ENCODE measurements at places on chromosomes 1 and 21.

- DNase-seq, result no peak
Measured at GRCh38 chr1:1060281-1061000, 13.7 kb downstream of the RNF223 start.

- no peak for DNase-seq
Measured at GRCh38 chr1:84736944-84737343, 46.7 kb upstream of the SSX2IP start.

DNA sequence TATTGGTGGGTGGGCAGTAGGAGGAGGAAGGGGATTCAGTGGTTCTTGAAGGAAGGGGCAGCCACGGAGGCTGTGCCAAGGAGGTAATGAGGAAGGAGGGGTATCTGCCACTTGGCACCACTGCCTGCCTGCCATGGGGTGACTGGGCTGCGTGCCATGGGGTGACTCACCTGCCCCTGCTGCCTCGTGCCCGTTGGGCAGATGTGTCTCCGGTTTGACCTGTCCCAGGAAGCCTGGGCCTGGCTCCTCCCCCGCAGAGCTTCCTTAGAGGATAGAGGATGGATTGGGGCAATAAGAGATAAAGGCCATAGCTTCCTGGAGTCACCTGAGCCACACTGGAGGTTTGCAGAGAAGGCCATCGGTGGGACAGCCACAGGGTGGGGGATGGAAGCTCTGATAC lies 1.7 kb downstream of the PADI3 start:
- no peak for DNase-seq

DNA sequence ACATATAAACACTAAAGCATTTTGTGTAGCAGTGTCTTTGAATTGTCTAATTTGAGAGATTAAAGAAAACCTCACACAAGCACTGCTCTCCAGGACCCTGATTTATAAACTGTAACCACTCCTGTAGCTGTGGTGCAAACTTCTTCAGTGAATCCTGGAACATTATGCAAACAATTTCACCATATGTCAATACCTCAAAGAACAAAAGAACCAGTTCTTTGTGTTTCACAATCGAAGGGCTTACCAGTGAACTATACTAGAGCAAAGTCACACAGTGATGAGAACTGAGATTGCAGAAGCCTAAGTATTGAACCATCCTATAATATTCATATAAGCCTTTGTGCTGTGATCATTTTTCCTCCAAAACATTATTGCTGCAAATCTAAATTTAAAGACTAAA lies 21.5 kb downstream of the DPH5 start:
- no peak for DNase-seq

DNA sequence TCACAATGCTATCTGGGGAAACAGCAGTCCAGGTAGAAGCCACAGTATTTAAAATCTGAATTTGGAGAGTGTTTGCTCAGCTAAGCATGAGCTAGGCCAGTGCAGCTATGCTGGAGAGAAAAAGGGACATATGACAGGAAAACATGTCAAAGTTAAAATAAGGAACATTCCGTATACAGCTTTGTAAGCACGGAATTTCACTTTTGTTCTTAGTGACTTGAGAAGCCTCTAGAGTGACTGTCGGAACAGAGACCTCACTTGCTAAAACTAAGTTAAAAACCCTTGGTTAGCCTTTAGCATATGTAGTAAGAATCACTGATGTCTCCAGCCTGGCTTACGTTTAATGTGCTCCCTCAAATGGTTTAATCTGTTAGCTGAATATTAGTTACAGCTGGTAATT lies 661.7 kb downstream of the KCNT2 start:
- no peak for DNase-seq

GRCh38 chr1:8211883-8212579 lies 105.9 kb upstream of the SLC45A1 start:
- no peak for DNase-seq

GRCh38 chr1:28893403-28894102 lies 20.8 kb upstream of the EPB41 start:
- DNase-seq, result no peak

DNA sequence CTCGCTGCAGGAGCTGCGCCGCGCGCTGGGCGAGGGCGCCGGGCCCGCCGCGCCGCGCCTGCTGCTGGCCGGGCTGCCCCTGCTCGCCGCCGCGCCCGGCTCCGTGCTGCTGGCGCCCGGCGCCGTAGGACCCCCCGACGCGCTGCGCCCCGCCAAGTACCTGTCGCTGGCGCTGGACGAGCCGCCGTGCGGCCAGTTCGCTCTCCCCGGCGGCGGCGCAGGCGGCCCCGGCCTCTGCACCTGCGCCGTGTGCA lies 730 bp downstream of the OLIG1 start:
- DNase-seq, result no peak

DNA sequence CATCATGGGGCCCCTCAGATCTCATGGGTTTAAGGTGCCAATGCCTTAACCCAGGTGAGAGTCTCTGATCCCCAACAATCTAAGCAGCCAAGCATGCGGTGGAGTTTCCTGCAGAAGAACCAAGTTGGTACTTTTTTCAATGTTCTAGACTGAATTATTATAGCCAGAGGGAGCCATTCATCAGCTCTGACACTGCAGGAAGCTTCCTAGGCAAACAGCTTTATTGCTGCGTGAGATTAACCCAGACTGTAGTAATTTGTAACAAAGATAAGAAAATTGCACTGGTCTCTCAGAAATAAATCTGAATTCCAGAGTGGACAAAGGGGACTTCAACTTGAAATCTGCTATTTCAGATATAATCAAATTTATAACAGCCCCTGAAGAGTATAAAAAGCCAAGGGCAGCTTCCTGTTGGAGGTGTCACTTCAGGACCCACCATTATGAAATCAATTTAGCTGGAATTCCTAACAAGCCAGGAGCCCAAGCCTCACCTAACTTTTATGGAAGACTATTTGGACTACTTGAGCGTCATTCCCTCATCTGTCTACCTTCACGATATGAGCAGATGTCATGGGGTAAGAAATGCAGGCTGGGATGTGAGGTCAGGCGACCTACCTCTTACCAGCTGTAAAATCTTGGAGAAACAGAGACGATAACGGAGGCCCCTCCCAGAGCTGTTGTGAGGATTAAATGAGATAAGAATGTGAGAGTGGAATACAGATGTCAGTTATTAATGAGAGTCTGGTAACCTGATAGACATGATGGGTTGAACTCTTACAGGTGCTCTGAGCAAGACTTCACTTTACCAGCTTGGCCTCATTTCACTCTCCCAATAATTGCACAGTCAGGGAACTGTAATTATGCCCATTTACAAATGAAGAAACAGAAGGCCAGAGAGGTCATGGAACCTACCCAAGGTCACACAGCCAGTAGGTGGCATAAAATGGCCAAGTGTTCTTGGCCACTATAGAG lies 135.1 kb downstream of the RRAGC start:
- DNase-seq, result no peak

GRCh38 chr1:87720561-87720960 lies 391.9 kb downstream of the LMO4 start:
- no peak for DNase-seq

DNA sequence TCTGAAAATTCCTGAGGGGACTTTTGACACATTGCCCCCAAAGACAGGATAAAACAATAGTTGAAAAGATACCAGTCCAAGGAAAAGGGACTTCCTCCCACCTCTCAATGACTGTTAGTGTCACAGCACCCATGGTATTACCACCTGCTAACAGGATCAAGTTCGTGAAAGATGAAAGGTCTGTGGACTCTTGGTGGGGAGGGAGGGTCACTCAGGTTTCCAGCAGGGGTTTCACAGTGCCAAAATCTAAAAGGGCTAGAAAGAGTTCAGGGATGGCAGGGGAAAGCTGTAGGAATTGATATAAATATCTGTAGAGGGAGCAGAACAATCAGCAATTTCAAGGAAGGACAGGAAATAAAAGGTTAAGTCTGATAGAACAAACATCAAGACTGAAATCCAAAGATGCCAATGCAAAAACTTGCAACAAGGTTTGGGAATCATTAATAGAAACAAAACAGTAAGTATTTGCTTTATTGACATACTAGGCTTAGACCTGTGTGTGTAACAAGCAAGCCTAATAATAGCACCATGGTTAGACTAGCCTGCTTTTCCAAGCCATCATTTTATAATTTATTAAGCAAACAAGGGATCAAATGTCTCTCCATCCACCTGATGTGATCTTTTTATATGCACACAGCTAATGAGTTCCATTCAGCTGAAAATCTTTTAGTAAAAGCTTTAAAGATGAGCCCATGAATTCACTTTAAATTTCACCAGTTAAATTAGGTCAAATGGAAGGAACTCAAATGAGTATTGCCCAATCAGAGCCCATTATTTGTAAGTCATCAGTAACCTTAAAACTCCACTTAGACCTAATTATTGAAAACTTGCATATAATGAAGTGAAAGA lies 3.7 kb downstream of the MCL1 start:
- no peak for DNase-seq

- DNase-seq, result no peak
Measured at GRCh38 chr1:82907313-82907712, 1091.6 kb downstream of the TTLL7 start.

DNA sequence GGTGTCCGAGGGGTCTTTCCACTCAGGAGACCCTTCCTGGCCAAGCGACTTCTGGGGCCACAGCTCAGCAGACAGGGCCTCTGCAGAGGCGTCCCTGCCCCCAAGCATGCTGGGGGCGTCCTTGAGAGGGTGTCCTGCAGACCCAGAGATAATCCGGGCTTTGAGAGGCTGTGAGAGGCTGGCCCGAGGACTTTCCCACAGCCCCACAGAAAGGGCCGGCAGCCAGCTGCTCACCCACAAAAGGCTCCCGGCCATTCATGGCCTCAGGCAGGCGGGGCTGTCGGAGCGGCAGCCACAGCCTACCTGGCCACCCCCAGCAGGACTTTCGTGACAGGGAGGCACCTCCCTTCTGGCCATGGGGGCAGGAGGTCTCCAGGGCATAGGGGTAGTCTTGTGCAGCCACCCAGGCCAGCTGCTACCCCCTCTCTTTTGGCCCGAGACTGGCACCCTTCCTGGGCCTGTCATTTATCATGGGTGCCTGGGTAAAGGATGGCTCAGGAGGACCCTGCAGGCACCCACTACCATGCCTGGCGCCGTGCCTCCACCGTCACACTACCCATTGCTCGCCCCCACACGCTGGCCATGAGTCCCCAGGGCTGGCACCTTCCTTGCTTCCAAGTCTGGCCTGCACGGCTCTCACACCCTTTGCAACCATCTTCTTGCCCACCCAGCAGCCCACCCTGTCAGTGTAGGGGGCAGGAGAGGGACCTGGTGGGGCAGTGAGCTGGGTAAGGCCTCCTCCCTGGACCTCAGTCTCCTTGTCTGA lies 11.1 kb upstream of the TNFRSF14 start:
- no peak for DNase-seq

DNA sequence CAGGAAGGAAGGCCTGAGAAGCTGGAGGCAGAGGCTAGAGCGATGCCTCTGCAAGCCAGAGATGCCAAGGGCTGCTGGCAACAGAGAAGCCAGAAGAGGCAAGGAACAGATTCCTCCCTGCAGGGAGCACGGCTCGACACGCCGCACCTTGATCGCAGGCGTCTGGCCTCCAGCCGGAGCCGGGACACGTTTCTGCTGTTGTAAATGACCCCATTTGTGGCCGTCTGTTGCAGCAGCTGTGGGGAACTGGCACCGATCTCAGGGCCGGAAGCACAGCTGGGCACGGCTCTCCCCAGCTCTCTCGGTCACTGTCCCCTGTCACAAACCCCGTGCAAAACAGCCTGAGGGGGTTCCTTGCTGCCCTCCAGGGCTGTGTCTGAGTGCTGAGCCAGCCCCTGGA lies 59.6 kb downstream of the SIK1 start:
- no peak for DNase-seq

DNA sequence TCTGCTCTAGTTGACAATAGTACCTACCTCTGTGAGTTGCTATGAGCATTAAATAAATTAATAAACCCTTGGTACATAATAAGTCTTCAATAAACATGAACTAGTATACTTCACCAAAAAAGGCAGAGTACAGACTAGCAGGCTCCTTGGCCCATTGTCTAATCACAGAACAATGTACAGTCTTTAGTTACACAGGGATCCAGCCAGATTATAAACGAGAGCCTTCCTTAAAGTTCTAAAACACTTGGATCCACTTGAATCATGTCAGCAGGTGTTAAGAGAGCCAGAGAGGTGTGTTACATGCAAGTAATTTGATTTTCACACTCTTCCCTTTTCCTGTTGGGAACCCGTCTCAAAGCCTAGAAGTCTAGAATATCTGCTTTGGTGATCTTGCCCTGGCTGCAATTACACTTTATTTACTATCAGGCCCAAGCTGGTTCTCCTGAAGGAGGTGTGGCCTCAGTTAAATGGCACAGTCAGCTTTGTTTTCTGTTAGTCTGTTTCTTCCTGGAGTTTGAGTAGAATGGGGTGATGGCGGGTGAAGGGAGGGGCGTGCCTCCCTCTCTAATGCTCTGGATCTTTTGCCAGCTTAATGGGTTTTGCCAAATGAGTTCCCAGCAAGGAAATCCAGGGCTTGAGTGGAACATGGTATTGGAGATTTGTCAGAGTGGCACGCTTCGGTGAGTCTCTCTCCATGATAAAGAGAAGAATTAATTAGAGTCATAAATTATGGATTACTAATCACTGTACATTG lies 570.9 kb upstream of the CAMK1G start:
- no peak for DNase-seq

- DNase-seq, result peak; percentile 66
Measured at GRCh38 chr1:151156515-151156819, at the start of gene TNFAIP8L2. Gene TNFAIP8L2, plus strand, starts transcription at chr1:151156649. Its CDS starts 2,049 bp downstream, at chr1:151158698.

GRCh38 chr21:32547018-32547417 lies 38.3 kb downstream of the TCP10L start:
- DNase-seq, result peak; percentile 68

DNA sequence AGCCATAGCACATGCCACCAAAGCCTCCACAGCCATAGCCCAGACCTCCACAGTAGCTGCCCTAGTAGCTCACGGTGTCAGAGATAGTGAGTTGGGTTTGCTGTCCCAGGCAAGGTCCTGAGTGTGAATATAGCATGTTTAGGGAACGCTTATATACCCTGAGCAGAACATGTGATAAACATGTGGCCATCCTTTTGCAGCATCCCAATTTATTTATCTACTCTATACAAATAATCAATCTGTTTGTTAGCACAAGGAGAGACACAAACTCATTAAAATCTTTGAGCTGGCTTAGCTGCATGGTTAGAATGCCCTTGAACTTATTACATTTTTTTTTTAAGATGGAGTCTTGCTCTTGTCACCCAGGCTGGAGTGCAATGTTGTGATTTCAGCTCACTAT lies at the start of gene KRTAP19-2:
Gene KRTAP19-2 (minus strand): TSS at position 101 of the 400 bp plus-strand sequence. CDS start 88 bp downstream, at position 13.
- no peak for DNase-seq

DNA sequence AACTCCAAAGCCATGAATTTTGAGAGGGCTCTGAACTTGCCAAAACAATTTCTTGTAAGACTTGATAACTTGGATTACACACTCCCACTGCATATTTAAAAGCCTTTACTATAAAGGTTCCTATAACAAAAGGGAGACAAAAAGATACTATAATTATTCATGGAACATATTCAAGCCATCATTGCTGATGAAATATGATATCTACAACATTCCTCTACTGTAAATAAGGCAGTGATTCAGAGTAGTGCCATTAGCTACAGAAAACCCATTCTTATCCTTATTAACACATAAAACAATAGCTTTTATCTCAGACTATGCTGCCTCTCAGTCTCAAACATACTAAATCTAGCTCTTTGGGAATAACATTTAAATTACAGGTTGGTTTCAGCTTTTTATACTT lies 675.5 kb upstream of the CXADR start:
- no peak for DNase-seq

GRCh38 chr1:207109004-207109403 lies 5.0 kb downstream of the C4BPA start:
- no peak for DNase-seq

- no peak for DNase-seq
Measured at GRCh38 chr1:153546371-153546770, 765 bp upstream of the S100A4 start.

Data from liver (tissue), 10 donors.